CD4-positive, CD25-positive, alpha-beta regulatory T cell (primary cell): ENCODE measurements at places on chromosomes 1 and 21.

GRCh38 chr1:172219966-172220365 is 200.5 kb upstream of the C1orf105 start:
- no peaks in the 10 kb centered on the region for H3K36me3 ChIP-seq
- H3K4me3 ChIP-seq, result no peak overlapping the region
- H3K4me1 ChIP-seq, result no peaks in the 10 kb centered on the region
- DNase-seq, result no peak
- H3K27ac ChIP-seq, result no peak overlapping the region

- DNase-seq, result no peak
- H3K27me3 ChIP-seq, result peaks cover 29% of the 10 kb centered on the region
- H3K4me1 ChIP-seq, result no peaks in the 10 kb centered on the region
- no peak overlapping the region for H3K4me3 ChIP-seq
- H3K36me3 ChIP-seq, result no peaks in the 10 kb centered on the region
These were observed 2.4 kb upstream of the SIM2 start for GRCh38 chr21:36696390-36697059.

DNA sequence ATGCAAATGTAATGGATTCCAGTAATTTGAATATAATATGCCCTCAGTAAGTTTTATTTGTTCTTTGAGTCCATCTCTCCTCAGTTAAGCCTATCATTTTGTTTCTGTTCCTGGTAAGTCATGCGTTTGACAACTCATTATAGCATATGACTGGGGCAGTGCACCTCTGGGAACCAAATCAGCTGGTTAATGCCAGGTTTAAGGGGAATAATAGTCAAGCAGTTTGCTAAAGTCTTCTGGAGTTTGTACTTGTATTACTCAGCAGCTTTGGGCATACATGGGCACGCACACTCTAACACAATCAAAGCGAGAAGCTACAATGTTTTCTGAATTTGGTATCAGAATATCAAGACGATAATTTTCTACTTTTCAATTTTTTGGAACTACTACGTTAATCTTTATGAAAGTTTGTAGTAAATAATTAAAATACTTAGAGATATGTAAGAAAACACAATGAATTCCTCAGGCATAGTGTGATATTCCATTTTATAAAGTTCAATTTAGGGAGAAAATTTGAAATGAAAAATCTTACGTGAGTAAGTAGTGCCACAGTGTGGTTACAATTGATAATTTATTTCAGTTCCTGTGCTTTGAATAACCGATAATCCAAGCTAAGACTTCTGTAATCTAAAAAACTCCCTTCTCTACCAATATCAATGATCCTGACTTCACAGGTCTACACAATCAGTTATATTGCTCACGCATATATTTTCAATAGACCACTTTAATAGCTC is 43.8 kb upstream of the KCTD3 start:
- no peaks in the 10 kb centered on the region for H3K36me3 ChIP-seq
- no peaks in the 10 kb centered on the region for H3K4me1 ChIP-seq
- no peaks in the 10 kb centered on the region for H3K27me3 ChIP-seq
- no peak for DNase-seq

DNA sequence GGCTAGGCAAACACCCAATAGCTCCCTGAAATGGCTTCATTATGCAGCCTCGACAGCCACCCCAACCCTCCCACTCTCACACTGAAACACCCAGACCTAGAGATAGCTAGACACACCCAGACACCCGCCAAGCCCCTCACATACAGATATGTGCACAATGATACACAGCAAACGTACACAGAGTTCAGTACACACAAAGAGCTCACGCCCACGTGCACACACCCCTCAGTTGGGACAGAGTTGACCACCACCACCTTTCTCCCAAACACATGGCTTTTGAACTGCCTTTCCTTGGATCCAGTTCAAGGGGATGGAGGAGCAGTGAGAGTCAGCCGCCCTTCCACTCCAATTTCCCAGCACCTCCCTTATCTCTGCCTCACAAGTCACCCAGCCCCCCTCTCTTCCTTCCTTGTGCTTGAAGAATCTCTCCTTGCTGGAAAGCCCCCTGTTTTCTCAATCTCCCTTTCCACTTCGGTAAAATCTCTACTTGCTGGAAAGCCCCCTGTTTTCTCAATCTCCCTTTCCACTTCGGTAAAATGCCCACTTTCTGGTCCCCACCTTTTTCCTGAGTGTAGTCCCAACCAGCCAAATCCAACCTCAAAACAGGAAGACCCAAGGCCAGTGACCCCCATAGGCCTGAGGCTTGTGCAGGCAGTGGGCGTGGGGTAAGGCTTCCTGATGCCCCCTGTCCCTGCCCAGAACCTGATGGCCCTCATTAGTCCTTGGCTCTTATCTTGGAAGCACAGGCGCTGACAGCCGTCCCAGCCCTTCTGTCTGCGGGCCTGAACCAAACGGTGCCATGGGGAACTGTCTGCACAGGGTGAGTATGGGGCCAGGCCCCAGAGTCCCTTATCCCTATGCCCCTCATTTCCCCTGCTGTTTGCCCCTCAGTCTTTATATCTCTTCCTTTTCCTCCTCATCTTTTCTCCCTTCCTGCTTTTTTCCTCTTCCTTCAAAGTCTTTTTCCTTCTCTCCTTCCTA is at the start of gene ACKR1:
ACKR1 (plus strand) TSS at position 715 of the 981 bp plus-strand sequence; CDS start at position 800, 85 bp downstream.
- H3K4me1 ChIP-seq, result no peaks in the 10 kb centered on the region
- H3K4me3 ChIP-seq, result no peak within 1 kb of the TSS
- no peaks in the 10 kb centered on the region for H3K36me3 ChIP-seq
- H3K27me3 ChIP-seq, result no peaks in the 10 kb centered on the region
- DNase-seq, result no peak
- H3K27ac ChIP-seq, result no peak within 1 kb of the TSS

GRCh38 chr1:3233031-3233430 is 164.0 kb downstream of the PRDM16 start:
- H3K4me3 ChIP-seq, result no peak overlapping the region
- H3K4me1 ChIP-seq, result no peaks in the 10 kb centered on the region
- H3K27ac ChIP-seq, result no peak overlapping the region
- no peak for DNase-seq
- H3K27me3 ChIP-seq, result no peaks in the 10 kb centered on the region

- H3K4me1 ChIP-seq, result peaks cover 3% of the 10 kb centered on the region
- H3K4me3 ChIP-seq, result no peak overlapping the region
These were observed 11.4 kb downstream of the SMYD2 start for GRCh38 chr1:214292322-214292721.

- peak overlapping the region; percentile 56 for H3K4me3 ChIP-seq
- H3K27ac ChIP-seq, result peak overlapping the region; percentile 24
- H3K36me3 ChIP-seq, result no peaks in the 10 kb centered on the region
- peaks cover 61% of the 10 kb centered on the region for H3K4me1 ChIP-seq
- no peaks in the 10 kb centered on the region for H3K27me3 ChIP-seq
- DNase-seq, result peak; percentile 45
These were observed 85.5 kb upstream of the CACNA1E start for GRCh38 chr1:181397845-181398244.

DNA sequence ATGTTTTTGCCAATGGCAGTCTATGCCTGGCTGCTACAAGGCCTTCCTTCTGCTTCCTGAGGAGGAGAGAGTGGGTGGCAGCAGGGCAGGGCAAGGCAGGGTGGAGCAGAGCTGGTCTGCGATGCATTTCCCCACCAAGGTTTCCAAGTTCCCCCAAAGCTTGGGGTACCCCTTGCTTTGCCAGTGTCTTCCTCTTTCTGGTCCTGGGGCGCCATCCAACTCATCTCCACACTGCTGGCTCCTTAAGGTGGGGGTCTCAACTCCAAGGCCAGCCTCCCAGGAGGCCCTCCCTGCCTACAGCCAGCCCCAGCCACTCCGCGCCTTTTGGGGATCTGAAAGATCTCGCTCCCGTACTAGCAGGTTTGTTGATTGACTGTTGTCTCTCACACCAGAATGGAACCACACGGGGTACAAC is 3.9 kb upstream of the SKI start:
- H3K36me3 ChIP-seq, result no peaks in the 10 kb centered on the region
- H3K4me1 ChIP-seq, result no peaks in the 10 kb centered on the region
- H3K27me3 ChIP-seq, result no peaks in the 10 kb centered on the region
- no peak overlapping the region for H3K4me3 ChIP-seq
- no peak overlapping the region for H3K27ac ChIP-seq

DNA sequence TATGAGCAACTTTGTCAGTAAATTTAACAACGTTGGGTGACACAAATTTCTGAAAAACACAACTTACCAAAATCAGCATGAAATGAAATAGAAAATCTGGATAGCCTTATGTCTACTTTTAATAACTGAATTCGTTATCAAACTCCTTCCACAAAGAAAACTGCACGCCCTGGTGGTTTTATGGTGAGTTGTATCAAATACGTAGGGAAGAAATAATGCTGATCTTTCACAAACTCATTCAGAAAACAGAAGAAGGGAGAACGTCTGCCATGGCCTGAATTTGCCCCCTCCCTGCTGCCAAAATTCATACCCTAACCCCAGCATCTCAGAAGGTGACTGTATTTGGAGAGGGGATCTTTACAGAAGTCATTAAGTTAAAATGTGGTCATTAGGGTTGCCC is 50.0 kb upstream of the COL18A1 start:
- H3K27me3 ChIP-seq, result no peaks in the 10 kb centered on the region
- H3K27ac ChIP-seq, result no peak overlapping the region
- no peaks in the 10 kb centered on the region for H3K4me1 ChIP-seq
- no peak for DNase-seq
- H3K36me3 ChIP-seq, result no peaks in the 10 kb centered on the region

DNA sequence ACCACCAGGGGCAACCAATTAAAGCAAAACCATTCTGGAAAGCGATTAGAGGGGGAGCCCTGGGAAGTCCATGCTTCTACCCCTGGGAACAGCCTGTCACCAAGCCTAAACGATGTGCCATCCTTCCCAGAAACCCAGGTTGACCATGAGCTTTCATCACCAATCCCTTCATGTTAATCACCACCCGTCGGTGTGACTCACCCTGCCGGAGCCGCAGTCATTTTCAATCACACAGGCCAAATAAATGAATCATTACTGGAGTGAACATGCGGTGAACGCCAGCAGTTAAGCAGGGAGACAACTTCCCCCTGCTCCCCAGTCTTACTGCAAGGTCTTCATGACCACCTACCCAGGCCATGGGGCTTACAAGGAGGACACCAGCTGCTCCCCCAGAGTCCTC is 308.8 kb downstream of the AJAP1 start:
- no peaks in the 10 kb centered on the region for H3K4me1 ChIP-seq
- H3K4me3 ChIP-seq, result no peak overlapping the region
- no peaks in the 10 kb centered on the region for H3K27me3 ChIP-seq

DNA sequence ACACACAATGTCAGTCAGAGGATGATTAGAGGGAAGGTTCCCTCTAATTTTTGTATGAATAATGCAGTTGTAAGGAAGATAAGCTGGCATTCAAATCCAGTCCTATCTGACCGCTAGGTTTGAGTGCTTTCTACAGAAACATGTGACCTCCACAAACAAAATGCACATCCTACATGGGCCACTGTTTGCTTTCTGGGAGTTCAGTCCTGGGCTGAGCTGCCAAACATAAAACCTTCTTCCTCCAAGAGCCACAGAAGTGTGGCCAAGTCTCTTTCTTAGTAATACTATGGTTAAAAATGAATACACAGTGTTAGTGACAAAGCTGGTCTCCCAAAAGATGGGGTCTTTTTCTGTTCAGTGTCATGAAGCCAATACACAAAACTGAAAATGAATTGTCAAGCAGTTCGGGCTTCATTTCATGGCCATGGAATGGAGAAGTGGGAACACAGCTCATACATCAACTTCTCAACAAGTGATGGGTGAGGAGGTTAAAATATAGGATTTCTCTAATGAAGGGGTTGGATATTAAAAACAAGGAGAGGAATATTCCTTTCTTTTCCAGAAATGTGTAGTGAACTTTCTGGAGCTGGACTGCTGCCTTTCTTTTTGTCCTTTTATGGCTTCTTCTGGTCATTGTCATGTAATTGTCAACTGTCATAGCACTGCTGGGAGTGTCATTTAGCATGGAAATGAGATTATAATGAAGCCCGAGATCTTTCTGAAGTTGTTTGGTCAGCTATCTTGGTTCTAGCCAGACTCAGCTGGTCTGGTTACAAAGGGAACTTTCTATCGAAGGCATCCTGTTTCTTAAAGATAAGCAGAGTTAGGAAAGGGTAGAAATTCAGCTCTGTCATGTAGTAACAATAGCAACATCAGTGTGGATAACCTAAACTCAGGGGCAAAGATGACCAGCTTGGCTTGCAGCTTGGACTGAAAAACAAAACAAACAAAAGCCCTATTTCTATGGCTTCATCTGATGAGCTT is 135.1 kb downstream of the CHD1L start:
- no peak overlapping the region for H3K27ac ChIP-seq
- no peaks in the 10 kb centered on the region for H3K36me3 ChIP-seq
- H3K4me1 ChIP-seq, result no peaks in the 10 kb centered on the region
- no peak overlapping the region for H3K4me3 ChIP-seq
- no peak for DNase-seq
- peaks cover 2% of the 10 kb centered on the region for H3K27me3 ChIP-seq

DNA sequence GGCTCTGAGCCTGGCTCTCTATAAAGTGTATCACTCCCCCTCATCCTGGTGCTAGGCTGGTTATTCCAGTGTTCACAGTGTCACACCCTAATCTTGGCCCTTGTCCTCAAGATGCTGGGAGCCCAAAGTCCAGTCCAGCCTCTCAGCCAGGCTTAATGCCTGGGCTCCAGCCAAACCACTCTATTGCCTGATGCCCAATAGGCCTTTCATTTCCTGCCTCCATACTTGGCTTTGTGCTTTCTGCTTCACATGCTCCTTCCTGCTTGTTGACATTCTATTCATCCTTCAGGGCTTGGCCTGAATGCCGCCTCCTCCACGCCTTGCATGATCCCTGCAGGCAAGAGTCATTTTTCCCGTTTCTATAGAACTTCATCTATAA is 1.7 kb downstream of the KLHDC8A start:
- H3K4me3 ChIP-seq, result no peak overlapping the region
- H3K27ac ChIP-seq, result no peak overlapping the region
- no peaks in the 10 kb centered on the region for H3K36me3 ChIP-seq
- no peak for DNase-seq
- no peaks in the 10 kb centered on the region for H3K4me1 ChIP-seq

GRCh38 chr1:116380499-116381242 is 7.6 kb downstream of the ATP1A1 start:
- no peaks in the 10 kb centered on the region for H3K27me3 ChIP-seq
- peak overlapping the region; percentile 23 for H3K4me3 ChIP-seq
- peaks cover 23% of the 10 kb centered on the region for H3K36me3 ChIP-seq
- peak overlapping the region; percentile 30 for H3K27ac ChIP-seq

DNA sequence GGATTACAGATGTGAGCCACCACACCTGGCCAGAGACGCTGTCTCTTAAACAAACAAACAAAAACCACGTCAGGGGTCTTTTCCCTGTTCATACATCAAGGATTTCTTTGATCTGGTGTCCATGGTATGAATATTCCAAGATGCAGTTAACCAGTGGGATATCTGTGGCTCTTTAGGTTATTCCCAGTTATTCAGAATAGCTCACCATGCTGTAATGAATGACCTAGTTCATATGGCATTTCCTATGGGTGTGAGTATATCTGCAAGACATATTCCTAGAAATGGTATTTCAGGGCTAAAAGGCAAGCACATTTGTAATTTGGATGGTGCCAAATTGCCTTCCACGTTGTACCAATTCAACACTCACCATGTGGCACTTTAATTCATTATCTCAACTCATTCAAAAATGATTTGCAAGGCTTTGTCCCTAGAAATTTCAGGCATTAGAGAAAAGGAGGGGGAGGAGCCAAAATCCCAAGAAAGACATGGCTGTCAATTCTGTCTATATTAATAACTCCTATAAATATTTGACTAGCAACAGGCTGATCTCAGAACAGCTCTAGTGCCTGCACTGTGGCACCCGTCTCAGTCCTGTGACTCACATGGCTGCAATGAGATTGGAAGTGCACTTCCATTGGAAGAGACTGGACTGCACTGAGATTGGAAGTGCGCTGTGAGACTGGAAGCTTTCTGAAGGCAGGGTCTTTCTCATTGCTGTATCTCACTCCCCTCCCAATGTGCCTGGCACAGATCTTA is 6.0 kb upstream of the STMN1 start:
- no peaks in the 10 kb centered on the region for H3K4me1 ChIP-seq
- no peaks in the 10 kb centered on the region for H3K36me3 ChIP-seq
- H3K27ac ChIP-seq, result no peak overlapping the region
- H3K27me3 ChIP-seq, result no peaks in the 10 kb centered on the region
